GM10248 (cell line): ENCODE measurements at places on chromosomes 1 and 21.

DNA sequence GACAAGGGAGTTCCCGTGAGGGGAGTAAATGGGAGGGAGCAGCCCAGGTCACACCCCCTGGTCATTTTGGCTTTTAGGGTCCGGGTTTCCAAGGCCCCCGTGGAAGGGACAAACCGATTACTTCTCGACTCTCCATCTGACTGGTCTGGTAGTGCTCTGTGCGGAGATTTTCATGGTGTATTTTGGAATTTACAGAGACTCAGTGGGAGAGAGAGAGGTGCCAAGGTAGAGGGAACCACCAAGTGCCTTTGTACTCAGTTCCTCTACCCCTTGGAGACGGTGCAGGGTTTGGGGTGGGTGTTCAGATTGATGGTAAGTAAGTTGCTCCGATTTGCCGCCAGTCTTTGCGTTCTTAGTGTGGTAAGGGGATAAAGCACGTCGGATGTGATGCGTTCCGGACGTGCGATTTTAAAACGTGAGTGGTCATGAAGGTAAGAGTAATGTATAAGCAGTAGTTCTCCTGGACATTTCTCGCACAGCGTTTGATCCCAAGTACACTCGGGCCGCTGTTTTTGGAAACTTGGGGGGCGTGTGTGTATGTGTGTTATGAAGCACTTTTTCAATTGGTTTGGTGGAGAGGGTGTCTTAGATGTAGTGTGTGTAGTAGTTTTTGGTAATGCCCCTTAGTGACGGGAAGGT is 682 bp downstream of the SUCO start:
- peak; percentile 10 for DNase-seq

DNA sequence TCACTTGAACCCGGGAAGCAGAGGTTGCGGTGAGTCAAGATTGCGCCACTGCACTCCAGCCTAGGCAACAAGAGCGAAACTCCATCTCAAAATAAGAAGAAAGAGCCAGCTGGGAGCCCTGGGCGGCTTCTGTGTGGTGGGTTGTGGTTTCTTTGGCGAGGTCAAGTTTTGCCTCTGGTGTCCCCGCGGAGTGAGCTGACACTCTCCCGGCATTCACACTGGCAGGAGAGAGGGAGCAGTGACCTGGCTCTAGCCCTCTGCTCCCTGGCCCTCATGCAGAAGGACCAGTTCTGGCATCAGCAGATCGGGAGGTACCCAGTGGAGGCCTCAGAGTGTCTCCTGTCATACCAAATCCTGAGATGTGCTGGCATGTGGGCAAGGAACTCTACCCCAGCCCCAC is 81.0 kb upstream of the VAMP3 start:
- DNase-seq: no peak

DNA sequence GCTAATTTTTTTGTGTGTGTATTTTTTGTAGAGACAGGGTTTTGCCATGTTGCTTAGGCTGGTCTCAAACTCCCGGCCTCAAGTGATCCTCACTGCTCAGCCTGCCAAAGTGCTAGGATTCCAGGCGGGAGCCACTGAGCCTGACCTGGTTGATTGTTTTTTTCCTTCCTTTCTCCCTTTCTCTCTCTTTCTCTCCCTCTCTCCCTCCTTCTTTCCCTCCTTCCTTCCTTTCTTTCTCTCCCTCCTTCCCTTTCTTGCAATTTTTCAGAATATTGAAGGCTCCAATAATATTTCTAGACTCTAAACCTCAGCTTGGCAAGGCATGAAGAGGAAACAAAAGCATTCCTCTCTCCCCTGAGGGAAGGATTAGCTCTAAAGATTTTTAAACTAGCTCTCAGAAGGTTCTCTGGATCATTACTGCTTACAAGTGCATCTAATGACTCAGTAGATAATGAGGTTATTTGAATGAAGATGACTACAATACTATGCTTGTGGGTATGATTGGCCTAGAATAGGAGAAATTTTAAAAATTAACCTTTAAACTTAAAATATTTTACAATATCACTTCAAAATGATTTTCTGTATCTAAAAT is 68.5 kb upstream of the GADD45A start:
- no peak for DNase-seq

- no peak for DNase-seq
Measured at GRCh38 chr1:22600817-22601605, 35.4 kb upstream of the C1QA start.

GRCh38 chr1:208432346-208432745 is 188.2 kb upstream of the PLXNA2 start:
- no peak for DNase-seq

GRCh38 chr1:214469290-214469689 is 82.1 kb downstream of the PTPN14 start:
- DNase-seq: no peak

DNA sequence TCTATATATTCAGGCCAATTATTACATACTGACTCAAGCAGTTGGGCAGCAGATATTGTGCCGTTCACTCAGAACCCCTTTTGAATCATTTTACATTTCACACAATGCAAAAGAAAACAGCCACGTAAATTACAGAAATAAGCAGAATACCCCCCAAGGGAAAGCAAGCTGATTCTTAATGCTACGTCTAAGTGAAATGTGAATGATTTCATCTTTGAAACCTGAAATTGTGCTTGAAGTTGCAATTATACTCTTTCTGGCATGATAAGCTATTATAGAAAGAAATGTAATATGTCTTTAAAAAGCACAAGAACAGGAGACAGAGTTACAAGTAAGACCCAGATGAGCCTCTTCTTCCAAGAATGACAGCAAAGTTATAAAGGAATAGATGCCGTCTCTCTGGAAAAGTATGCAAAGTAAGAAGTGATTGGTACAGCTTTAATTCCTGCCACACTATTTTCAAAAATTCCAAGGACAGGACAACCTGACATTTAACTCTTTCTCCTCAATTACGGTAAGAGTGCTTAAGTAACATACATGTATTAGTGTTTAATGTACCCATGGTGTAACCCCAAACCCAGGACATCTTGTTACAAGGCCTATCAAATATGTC is 891.5 kb upstream of the ADGRL2 start:
- no peak for DNase-seq

DNA sequence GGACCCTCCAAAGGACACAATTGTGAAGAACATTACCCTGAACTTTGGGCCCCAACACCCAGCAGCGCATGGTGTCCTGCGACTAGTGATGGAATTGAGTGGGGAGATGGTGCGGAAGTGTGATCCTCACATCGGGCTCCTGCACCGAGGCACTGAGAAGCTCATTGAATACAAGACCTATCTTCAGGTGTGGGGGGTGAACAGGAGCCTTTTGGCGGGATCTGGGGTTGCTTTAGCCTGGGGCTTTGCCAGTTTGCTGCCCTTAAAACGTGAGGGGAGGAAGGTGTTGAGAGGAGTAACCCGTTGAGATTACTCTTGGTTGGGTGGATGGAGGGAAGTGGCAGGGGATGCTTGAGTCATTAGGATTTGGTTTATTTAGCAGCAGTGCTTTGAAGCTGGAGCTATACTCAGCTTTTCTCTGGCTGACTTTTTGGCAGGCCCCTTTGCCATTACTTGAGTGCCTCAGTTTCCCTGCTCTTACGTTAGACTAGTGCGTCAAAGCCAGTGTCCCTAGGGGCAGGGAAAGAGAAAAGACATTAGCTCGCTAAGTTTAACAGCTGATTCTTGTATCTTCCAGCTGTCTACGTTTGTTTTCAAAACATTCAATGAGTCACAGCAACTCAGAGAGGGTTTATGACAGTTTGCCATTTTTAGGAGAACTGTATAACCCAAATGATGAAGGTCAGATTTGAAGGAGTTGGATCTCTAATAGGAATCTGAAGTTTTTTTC is 4.4 kb downstream of the NDUFS2 start:
- DNase-seq: no peak

DNA sequence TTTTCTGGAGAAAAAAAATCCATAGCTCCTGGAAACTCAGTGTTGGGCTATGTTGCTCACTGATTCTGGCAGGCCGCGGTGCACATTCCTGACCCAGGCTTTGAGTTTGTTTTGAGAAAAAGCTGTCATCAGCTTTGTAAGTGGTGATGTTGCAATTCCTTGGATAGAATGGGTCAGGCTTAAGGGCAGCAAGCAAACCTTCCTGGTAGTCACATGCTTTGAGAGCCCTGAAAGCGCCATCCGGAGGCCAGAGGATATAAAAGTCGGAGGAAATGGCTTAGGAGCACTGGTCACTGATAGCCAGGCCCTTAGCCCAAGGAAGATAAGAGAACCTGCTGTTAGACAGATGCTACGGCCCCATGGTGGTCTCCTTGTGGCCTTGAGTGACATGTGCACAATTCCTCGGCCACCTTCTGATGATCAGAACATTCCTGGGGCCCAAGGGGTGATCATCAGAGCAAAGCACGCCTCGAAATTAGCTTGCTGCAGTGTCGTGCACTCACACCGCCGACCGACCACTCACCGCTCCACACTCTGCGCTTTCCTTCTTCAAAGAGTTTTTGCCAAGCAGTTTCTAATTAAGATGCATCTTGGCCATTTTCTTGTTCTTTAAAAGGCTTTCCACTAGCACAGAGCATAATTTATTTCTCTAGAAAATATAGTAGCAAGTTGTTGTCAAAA is 78.6 kb downstream of the MAN1C1 start:
- peak; percentile 5 for DNase-seq

GRCh38 chr1:65387821-65388220 is 32.6 kb upstream of the LEPR start:
- DNase-seq: no peak

- no peak for DNase-seq
Measured at GRCh38 chr1:22953057-22953739, 19.5 kb downstream of the LACTBL1 start.

- DNase-seq: no peak
Measured at GRCh38 chr1:197092491-197093023, 25.5 kb upstream of the F13B start.

DNA sequence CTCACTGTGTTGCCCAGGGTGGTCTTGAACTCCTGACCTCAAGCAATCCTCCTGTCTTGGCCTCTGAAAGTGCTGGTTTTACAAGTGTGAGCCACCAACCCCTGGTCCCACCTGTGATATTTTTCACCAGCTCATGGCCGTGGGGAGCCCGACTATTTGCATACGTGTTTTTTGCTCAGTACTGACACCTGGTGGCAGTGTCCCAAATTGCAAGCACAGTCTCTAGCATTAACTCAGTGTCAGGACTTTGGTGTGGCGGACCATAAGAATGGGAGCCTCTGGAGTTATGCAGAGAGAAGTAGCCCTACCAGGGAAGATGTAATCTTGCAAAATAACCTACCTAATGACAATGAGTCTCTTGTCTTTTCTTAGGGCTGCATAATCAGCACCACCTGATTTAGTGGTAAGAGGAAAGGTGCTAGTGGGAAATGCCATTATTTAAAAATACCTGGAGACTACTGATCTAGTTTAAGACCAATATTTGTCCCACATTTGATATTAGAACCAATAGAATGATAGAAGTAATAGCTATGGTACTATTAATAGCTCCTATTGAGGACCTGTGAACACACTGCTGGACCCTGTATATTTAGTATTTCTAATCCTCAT is 305.4 kb downstream of the DISC1 start:
- peak; percentile 22 for DNase-seq

GRCh38 chr1:227893300-227893948 is 54.3 kb downstream of the WNT9A start:
- no peak for DNase-seq

- peak; percentile 43 for DNase-seq
Measured at GRCh38 chr1:8104278-8105236, 78.4 kb upstream of the ERRFI1 start.

DNA sequence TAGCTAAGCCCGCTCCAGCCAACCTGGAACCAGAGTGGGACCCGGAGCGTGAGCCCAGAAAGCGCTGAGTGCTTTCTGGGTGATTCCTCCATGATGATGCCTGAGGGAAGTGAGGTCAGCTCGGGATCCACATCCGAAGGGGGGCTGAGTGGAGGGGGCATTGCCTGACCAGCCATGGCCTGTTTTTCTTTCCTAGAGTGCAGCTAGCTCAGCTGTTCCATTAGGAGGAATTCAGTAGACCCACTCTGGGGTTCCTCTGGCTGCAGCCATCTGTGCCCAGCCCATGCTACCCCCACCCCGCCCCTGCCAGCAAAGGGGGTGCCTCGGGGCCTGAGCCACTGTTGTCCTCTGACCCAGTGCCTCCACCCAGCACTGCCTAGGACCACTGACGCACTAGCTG is 9.6 kb upstream of the SLC25A34 start:
- no peak for DNase-seq

DNA sequence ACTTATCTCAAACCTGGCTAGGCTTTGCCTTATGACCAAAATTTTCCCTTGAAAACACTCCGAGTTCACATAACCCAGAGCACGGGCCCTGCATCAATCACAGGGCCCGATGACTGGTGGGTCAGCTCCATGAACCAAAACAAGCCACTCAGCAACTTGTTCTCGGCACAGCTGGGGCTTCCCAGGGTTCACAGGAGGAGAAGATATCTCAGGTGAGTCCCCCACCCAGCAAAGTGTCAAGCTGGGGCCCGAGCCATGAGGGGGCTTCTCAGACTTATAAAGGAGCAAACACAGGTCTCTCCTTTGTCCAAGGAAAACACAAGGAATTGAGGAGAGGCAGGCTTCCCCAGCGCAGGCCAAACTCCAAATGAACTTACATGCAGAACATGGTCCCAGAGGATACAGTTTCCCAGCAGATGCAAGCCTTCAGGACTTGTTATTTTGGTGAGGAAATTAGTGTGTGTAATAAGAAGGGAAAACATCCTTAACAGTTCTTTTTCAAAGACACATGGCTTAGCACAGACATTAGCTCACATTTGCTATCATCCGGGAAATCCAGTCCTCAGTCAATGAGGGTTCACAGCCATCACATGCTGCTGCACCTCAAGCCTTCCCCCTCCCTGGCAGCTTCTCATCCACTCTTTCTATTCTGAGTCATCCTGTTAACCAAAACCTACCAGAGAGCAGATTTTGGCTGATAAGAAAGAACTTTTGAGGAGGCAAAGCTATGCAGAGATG is 98.1 kb upstream of the NFIA start:
- DNase-seq: no peak

DNA sequence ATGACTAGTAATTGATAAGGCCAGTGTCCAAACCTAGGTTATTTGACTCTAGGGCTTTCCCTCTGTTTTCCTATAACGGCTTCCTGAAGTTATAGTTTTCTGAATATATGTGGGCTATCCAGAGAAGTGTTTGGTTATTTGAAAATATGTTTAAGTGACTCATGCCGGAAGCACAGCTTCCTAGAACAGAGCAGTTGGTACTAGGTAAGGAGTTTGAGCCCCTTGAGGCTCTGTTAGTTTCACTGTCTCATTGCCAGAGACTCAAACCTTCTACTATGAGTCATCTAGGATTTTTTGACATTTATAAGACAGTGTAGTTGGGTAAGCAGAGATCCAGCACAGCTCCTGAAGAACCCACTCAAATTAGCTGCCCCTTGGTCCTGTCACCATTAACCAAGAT is 27.1 kb upstream of the LEPR start:
- peak; percentile 11 for DNase-seq

DNA sequence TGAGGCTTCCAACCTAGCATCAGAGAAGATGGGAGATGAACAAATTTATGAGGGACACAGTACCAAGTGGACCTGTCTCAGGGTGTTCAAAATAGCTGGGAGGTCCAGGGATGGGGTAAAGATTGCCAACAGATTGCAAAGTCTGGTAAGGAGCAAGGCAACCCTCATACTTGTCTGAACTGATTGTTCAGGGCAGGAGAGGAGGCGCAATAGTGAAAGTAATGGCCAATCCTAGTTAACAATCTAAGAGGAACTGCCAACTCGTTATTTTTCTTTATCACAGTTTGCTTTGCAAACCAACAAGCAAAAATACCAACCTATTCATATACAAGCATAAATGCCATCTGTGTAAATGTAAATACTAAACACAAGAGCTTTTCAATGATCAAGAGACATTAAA is 78.4 kb upstream of the S1PR1 start:
- no peak for DNase-seq
